Bronchial epithelial cell (primary cell): ENCODE measurements at places on chromosomes 2 and 18.

GRCh38 chr18:43009674-43010073 is 105.8 kb downstream of the RIT2 start:
- DNase-seq = no peak

GRCh38 chr18:10771053-10771709 is 245.4 kb downstream of the NAPG start:
- peak; percentile 54 for DNase-seq

GRCh38 chr2:234339501-234339900 is 157.4 kb downstream of the ARL4C start:
- no peak for DNase-seq

- no peak for DNase-seq
Observed at GRCh38 chr2:177287814-177288213, 23.3 kb upstream of the NFE2L2 start.

DNA sequence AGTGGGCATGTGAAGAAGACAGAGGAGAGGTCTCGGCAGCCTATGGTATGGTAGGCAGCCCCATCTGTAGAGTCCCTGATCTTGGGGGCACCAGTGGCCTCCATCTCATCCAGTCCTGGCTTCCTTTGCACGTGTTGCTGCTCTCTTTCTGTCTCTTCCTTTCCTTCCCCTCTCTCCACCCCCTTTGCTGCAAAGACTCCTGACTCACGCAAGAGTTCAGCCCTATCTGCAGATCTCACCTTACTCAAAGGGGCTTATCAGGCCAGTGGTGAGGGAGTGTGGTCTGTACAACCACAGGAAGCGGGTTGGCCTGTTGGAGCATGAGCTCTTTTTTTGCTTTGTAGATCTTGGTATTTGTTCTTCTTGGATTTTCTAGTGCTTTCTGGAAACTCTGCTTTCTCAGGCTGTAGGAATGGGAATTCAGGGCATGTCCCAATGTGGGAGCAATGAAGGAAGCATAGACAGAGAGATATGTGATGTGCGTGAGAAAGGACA is 14.6 kb upstream of the NT5DC4 start:
- DNase-seq = peak; percentile 86

- DNase-seq = peak; percentile 76
Observed at GRCh38 chr2:169765523-169765922, 31.9 kb downstream of the KLHL23 start.

- peak; percentile 13 for DNase-seq
Observed at GRCh38 chr2:58756336-58756735, 515.2 kb upstream of the FANCL start.
